ENCODE measurements at places on chromosomes 5 and 9.

- DNase-seq, result no peak
Measured at GRCh38 chr9:70030156-70030555, 13.5 kb upstream of the MAMDC2 start.

DNA sequence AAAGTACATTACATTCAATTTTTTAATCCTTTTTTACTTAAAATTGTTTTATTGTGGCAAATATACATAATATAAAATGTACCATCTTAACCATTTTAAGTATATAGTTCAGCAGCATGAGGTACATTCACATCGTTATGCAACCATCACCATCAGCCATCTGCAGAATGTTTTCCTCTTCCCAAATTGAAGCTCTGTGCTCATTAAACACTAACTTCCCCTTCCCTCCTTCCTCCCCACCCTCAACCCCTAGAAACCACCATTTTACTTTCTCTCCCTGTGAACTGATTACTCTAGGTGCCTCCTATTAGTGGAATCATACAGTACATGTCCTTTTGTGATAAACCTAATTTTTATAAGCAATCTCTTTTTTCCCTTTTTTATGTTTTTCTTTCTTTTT lies 15.6 kb downstream of the TEX53 start:
- no peak for DNase-seq

DNA sequence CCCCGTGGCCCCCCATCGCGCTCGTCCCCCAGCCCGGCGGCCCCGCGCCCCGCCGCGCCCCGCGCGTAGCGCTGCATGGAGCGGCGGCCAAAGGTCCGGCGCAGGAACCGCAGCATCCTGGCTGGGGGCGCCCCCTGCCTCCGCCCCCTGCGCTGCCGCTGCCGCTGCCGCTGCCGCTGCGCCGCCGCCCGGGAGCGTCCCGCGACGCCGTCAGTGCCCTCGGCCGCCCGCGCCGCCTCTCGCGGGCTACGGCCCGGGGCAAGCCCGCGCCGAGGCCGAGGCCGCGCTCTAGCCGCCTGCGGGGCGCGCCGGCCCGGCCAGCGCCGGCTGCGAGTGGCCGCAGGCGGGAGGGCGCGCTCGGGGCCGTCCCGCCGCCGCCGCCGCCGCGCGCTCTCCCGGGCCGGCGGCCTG lies 523 bp downstream of the EPB41L4B start:
- DNase-seq, result peak; percentile 53

DNA sequence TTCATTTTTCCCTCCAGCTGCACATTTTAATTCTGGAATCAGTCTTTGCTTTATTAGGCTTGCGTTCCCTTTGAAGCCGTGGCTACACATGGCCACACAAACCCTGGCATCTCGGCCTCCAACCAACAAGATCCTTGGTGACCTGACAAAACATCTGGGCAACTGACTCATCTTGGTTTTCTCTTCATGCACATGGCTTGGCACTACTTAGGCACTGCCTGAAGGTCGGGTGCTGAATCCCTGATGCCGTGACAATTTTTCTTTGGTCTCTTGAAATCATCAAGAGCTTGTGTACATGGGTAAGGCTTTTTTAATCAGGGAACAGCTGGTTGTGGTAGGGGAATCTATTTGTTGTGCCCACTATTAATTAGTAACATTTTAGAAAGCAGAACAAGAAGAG lies 16.0 kb upstream of the PAPPA start:
- no peak for DNase-seq

GRCh38 chr5:71719063-71719964 lies at the start of gene CARTPT:
CARTPT (plus strand) TSS chr5:71719275; CDS start chr5:71719294, 19 bp downstream.
- DNase-seq, result no peak

- no peak for DNase-seq
Measured at GRCh38 chr9:36504156-36504555, 68.5 kb upstream of the MELK start.

- DNase-seq, result no peak
Measured at GRCh38 chr5:135056316-135057030, 22.4 kb upstream of the PITX1 start.

- no peak for DNase-seq
Measured at GRCh38 chr9:122695696-122696095, 20.8 kb downstream of the OR1L3 start.
